ENCODE measurements at places on chromosomes 7 and 10.
A peak's percentile ranks its signal among the peaks of the same experiment; 100 is the strongest.

- no peak for DNase-seq
Observed at GRCh38 chr10:132390921-132391675, 5.9 kb upstream of the PWWP2B start.

- no peak for DNase-seq
Observed at GRCh38 chr10:69960606-69960987, 92.0 kb upstream of the MACROH2A2 start.

DNA sequence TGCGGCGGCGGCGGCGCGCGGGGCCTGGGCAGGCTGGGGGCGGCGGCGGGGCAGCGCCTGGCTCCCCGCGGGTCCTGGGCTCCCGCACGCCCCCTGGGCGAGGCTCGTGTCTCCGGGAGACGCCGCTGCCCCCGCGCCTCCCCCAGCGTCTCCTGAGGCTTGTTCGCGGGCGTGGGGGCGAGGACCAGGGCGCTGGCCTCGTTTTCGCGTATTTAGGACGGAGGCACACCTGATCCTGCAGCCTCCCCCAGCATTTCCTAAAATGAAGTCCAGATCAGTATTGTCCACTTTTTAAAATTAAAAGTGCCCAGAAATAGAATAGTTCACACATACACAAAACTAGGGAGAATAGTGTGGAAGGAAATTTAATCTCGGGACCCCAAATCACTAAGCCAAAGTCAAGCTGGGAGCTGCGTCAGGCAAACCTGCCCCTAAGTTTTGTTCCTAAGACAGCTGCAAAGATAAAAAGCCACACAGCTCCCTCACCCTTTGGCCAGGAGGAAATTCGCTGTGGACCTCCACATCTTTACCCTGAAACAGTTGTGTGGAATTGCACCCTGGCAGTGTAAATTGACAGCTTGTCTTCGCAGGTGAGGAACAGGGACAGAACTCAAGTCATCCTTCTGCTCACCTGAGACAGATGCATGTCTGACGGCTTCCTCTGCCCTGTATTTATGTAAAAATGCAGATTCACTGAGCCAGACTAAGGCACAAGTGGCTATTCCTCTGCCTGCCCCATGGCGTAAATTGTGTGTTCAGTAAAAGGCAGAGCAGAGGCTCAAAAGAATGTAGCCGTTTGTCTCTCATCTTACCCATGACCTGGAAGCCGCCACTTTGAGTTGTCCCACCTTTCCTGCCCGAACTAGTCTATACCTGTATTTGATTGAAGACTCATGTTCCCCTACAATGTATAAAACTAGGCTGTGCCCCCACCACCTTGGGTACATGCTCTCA, 740 bp downstream of the GALNT11 start:
- no peak for DNase-seq

GRCh38 chr10:124632064-124632531, 112.1 kb downstream of the FAM53B start:
- peak; percentile 54 for DNase-seq

DNA sequence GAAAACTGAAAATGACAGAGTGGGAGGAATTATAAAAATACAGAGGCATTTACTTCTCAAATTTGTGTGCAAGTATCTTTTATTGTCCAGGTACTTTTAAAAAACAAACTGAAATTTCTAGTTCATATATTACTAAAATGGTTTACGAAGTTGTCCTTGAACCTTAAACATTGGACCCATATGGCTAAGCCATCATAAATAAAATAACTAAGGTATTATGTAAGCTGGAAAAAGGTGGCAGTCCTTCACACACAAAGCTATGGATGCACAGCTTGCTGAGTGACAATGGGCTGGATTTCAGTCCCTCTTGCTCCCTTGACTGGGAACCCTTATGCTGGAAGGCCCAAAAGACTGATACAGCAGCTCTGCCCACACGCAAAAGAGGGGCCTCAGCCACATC, 66.1 kb downstream of the COBL start:
- no peak for DNase-seq

GRCh38 chr7:41763626-41764025, 60.7 kb upstream of the INHBA start:
- DNase-seq: no peak

- no peak for DNase-seq
Observed at GRCh38 chr10:47092831-47093230, 181.6 kb downstream of the PTPN20 start.

- DNase-seq: no peak
Observed at GRCh38 chr7:98423043-98423442, 22.2 kb upstream of the BAIAP2L1 start.

- DNase-seq: no peak
Observed at GRCh38 chr7:155867280-155867679, 55.0 kb upstream of the SHH start.

GRCh38 chr10:124251317-124252065, 158.1 kb upstream of the CHST15 start:
- DNase-seq: no peak

- no peak for DNase-seq
Observed at GRCh38 chr10:104318810-104319741, 19.2 kb downstream of the ITPRIP start.

DNA sequence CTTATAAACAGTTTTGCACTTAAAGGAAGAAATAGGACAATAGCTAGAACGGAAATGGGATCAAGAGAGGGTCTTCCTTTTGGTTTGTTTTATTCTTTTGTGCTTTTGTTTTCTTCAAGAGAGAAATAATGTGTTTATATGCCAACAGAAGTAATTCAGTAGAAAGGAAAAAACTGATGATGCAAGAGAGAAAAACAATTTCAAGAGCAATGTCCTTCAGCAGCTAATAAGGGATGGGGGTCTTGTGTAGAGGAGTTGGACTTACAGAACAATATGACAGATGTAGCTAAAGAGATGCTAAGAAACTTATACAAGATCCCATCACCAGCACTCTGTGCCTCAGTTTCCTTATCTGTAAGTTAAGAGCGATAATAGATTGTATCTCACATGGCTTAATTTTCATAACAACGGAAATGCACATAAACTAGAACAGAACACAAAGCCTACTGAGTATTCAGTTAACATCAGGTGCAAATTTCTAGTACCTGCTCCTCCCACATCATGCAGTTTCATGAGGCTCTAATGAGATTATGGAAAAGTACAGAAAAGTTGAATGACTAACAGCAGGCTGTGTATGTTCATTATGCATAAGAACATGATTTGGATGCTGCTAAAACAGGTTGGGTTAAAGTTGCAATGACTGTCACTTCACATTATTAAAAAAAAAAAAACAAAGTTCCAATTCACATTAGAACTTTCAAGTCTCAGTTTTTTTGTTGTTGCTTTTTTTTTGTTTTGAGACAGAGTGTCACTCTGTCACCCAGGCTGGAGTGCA, 17.2 kb downstream of the HERPUD2 start:
- DNase-seq: no peak

DNA sequence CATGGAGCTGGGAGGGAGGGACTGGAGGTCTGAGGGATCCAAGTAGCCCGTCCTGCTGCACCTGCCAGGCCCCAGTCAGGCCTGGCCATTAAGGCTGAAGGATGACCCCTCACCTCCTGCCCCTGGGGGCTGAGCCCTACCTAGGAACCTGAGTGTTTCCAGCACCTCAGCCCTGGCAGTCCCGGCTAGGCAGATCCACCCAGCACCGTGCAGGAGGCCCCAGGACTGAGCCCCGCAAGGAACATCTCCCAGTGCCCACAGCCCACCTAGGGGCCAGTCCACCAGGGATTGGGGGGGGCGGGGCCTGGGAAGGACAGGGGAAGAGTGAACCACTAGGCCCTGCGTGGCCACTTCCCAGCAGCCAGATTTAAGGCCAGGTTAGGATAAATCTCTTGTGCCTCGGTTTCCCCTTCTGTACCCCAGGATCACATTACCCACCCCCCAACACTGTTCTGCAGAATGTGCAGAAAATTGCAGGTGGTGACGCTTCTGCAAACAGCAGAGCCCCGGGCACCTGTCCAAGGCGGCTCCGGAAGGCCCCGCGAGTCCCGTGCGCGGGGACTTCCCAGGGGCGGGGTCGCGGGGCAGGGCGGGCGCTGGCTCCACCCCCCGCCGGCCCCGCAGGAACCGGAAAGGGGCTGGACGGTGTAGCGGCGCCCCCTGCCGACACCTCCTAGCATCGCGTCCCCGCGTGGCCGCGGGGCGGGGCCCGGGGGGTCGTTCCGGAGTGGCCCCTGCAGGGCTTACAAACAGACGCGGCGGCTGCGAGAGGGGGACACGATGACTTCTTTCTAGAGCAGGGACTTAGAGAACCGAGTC, 55.9 kb downstream of the PWWP2B start:
- DNase-seq: no peak

DNA sequence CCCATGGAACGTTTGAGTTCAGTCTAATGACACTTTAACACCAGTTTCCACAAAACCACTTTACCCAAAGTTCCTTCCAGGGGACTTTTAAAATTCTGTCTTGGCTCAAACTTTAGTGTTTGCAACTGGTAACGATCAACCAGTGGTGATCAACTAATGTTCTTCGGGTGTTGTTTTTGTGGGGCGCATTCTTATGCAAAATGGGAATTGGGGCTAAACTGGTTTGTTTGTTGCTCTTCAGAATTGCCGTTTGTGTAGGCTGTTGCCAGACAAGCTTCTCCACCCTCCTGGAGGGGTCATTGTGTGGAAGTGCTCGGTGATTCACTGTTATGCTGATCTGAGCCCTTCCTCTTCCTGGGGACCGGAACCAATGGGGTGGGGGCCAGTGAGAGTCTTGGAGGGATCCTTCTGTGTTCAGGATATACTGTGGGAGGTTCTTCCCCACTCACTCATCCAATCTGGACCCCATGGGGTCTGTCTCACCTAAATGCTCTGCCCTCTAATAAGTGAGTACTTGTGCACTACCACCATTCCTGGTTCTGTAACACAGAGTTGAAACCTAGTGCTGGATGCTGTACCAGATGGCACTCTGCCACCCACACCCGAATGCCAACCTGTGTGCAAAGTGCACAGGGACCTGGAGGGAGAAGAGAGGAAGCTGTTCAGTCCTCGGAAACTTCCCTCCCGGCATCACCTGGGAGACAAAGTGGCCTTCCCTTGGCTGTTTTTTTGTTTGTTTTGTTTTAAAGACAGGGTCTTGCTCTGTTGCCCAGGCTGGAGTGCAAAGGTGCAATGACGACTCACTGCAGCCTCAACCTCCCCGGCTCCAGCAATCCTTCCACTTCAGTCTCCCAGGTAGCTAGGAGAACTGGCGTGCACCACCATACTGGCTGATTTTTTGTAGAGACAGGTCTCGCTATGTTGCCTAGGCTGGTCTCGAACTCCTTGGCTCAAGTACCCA, 2.1 kb downstream of the NFE2L3 start:
- no peak for DNase-seq

DNA sequence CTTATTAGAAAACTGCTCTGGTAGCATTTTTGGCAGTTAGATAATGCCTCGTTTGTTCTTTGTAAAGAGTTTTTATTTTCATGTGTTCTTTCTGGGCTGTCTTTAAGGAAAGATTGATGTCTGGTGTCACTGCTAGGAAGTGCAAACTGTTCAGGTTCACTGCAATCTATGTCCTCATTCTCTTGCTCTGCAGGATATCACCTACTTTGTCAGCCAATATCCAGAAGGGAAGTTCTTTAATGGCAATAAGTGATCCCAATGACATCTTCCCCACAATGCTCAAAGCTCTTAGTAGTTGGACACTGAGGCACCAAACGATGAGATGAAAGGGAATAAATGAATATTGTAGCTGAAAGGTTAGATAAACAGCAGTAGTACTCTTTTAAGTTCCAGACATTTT, 115.1 kb downstream of the AGMO start:
- DNase-seq: no peak

DNA sequence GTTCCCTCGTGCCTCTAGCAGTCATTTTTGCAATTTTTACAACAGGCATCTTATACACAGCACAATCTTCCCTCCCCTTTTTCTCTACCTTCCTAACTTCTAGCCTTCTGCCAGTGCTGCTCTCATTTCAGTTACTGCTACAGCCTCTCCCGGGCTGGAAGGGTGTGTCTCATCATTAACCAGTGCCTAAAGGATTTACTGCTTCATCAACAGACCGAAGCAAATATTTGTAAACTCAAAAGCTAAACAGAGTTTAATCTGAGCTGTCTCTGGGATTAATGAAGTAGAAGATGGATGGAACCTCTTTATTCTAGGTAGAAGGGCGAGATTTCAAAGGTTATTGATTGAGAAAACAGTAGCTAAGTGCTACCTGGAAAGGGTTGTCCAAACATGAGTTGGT, 94.3 kb downstream of the PRPF18 start:
- DNase-seq: no peak

DNA sequence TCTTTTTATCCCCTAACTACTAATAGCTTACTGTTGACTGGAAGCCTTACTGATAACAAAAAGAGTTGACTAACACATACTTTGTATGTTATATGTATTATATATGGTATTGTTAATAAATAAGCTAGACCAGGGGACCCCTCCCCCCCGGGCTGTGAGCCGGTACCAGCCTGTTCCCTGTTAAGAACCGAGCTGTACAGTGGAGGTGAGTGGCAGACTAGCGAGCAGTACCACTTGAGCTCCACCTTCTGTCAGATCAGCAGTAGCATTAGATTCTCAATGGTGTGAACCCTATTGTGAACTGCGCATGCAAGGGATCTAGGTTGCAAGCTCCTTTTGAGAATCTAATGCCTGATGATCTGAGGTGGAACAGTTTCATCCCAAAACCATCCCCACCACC, 377.0 kb downstream of the IPMK start:
- no peak for DNase-seq

- DNase-seq: no peak
Observed at GRCh38 chr7:113710310-113711096, 208.3 kb downstream of the PPP1R3A start.

DNA sequence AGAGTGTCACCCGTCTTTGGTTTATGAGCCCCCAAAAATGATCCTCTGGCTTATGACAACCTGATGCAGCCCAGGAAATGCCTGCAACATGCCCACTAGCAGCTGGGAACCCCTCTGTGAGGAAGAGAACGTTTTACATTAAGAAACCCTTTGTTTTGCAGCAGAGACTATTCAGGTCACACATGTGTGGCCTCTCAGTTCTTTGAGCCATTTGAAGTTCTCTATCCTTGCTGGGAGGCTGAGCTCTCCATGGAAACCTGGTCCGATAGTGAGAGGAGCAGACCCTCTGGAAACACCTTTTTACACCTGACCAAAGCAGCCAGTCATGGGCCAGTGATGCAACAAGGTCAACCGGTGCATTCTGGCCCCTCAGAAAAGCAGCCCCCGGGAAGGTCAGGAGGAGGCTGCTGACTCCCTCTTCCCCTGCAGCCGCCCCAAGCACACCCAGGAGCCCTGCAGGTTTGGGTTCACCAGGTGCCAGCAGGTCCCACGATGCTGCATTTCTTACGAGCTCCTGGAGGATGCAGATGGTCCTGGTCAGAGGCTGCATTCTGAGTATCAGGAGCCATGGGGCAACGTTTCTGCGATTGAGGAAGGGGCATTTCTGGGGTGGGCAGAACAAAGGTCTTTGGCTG, 134.3 kb downstream of the ZMYND11 start:
- DNase-seq: no peak

DNA sequence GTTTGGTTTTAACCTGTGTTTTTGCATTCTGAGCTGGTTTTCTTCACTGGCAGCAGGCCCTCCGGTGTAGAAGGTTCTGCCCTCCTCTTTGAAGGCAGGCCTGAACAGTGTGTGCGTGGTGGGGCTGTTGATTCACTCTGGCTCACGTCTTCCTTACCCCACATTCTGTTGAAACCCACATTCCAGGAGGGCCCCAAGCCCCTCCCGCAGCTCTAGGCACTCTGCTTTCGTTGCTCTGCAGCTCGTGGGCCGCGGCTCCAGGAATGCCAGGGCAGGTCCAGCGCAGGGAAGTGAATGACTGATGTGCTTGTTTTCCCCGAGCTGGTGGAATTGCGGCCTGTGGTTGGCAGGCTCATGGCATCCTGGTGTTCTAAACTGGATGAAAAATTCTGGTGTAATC, 49.0 kb downstream of the HTRA1 start:
- DNase-seq: no peak
